Aorta (tissue), 5 donors: ENCODE measurements at places on chromosomes 1 and 21. TPM values are rescaled to one million over a fixed set of nuclear protein-coding genes. Genes with fewer than 3 reads are reported as not detected.
A peak's percentile ranks its signal among the peaks of the same experiment; 100 is the strongest.

DNA sequence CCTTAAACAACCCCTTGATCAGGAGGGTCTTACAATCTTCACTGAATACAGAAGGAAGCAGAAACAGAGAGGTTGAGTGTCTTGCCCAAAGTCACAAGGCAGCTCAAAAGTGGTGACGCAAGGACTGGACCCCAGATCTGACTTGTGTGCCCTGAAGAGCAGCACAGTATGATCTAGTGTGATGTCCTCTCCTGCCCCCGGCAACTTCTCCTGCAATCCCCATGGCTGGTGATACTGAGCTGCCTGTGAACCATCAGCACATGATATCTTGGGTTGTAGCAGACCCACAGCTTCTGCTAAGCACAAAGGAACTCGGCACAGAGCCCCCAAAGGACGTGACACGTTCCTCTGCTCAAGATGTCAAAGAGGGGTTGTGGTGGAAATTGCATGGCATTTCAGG lies 51.2 kb upstream of the EDN2 start:
- H3K36me3 ChIP-seq = no peaks in the 10 kb centered on the region
- no peaks in the 10 kb centered on the region for H3K27me3 ChIP-seq
- peak overlapping the region; percentile 35 for H3K27ac ChIP-seq
- DNase-seq = peak; percentile 8
- H3K4me1 ChIP-seq = no peaks in the 10 kb centered on the region

DNA sequence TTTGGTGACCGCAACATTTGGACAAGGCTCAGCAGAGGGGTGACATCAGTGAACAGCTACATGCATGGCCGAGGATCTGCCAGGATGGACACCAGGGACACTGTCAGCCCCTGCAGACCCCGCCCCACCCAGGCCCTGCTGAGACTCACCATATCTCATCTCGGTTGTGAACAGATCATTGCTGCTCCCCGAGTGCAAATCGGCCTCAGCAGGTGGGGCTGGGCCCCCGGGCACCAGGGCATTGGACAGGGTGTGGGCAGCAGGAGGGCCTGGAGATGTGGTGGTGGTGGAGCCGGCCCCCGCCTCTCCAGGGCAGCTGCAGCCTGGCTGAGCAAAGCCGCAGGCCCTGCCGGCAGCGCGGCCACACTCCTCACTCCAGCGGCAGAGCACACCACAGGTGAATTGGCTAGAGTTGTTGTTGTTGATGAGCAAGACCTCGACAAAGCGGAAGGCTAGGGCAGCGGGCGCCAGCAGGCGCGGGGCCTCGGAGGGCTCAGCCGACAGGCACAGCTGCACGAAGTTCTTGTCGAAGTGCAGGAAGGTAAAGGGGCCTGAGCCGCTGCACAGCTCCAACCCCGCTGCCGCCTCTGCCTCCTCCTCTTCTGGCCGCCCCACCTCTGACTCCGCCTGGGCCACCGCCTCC lies 8.2 kb downstream of the ADGRB2 start:
- H3K4me3 ChIP-seq = no peak overlapping the region
- no peak for DNase-seq
- no peaks in the 10 kb centered on the region for H3K27me3 ChIP-seq
- no peak overlapping the region for H3K27ac ChIP-seq

DNA sequence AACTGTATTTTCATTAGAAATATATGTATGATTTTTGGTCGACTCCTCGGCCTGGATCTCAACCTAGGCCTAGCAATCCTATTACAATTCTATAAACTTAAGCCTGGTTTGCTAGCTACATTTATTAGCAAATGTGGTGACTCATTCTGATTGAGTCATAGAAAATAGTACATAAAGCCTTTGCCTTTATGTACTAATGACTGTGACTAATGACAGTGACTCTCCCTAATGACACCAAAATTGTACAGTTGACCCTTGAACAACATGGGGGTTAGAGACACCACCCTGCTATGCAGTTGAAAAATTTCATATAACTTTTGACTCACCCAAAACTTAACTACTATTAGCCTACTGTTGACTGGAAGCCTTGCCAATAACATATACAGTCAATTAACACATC lies 78.9 kb downstream of the CLEC20A start:
- no peaks in the 10 kb centered on the region for H3K4me1 ChIP-seq
- no peaks in the 10 kb centered on the region for H3K27me3 ChIP-seq
- DNase-seq = no peak
- no peak overlapping the region for H3K27ac ChIP-seq

DNA sequence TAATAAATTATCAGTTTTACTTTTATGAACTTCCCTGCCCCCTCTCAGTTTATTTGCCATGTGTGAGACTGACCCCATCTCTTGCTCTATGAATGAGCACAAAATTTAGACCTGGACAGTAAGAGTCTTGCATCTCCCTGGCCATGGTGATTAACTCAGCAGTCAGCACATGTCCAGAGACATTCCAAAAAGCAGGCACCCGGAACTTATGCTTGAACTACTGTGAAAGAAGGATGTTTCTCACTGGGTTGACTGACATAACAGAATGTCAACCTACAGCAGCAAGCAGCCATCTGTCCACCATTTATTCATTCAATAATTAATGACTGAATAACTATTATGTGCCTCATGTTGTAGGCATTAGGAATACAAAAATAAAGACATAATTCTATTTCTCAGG lies 11.3 kb upstream of the SEC16B start:
- H3K27ac ChIP-seq = no peak overlapping the region
- no peaks in the 10 kb centered on the region for H3K27me3 ChIP-seq
- no peak overlapping the region for H3K4me3 ChIP-seq
- H3K4me1 ChIP-seq = no peaks in the 10 kb centered on the region
- DNase-seq = no peak

DNA sequence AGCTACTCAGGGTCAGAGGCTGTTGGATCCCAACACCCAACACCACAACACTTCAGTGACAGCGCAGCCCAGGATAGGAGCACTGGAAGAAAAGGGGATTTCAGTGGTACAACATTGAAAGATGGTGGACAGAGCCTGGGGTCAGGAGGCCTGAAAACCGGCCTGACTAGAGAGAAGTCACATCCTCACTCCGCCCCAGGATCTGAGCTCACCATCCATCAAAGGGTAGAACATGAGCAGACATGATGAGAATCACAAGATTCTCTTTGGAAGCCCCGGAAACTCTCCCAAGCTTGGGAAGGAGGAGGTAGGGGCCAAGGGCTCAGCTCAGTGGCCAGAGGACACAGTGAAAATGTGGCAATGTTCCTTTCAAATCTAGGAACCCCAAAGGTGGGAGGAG lies 271.3 kb downstream of the NPHP4 start:
- no peak overlapping the region for H3K4me3 ChIP-seq
- no peaks in the 10 kb centered on the region for H3K4me1 ChIP-seq
- no peak overlapping the region for H3K27ac ChIP-seq
- DNase-seq = no peak
- H3K27me3 ChIP-seq = no peaks in the 10 kb centered on the region

DNA sequence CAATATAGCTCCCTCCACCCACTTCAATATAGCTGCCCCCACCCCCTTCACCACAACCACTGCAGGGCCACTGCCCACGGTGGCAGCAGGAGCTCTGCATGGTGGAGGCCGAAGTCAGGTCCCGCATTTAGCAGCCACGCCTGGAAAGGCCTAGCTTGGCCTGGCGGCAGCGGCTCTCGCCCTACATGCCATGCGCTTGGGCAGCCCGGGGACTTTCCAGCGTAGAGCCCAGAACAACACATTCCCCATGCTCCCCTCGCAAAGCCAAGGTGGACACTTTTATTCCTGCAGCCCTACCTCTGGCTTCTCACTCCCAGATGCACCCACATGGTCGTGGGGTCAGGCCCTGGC lies 37.1 kb downstream of the LHX4 start:
- no peak for DNase-seq
- H3K27me3 ChIP-seq = no peaks in the 10 kb centered on the region
- H3K4me1 ChIP-seq = no peaks in the 10 kb centered on the region
- no peak overlapping the region for H3K27ac ChIP-seq
- no peaks in the 10 kb centered on the region for H3K36me3 ChIP-seq

DNA sequence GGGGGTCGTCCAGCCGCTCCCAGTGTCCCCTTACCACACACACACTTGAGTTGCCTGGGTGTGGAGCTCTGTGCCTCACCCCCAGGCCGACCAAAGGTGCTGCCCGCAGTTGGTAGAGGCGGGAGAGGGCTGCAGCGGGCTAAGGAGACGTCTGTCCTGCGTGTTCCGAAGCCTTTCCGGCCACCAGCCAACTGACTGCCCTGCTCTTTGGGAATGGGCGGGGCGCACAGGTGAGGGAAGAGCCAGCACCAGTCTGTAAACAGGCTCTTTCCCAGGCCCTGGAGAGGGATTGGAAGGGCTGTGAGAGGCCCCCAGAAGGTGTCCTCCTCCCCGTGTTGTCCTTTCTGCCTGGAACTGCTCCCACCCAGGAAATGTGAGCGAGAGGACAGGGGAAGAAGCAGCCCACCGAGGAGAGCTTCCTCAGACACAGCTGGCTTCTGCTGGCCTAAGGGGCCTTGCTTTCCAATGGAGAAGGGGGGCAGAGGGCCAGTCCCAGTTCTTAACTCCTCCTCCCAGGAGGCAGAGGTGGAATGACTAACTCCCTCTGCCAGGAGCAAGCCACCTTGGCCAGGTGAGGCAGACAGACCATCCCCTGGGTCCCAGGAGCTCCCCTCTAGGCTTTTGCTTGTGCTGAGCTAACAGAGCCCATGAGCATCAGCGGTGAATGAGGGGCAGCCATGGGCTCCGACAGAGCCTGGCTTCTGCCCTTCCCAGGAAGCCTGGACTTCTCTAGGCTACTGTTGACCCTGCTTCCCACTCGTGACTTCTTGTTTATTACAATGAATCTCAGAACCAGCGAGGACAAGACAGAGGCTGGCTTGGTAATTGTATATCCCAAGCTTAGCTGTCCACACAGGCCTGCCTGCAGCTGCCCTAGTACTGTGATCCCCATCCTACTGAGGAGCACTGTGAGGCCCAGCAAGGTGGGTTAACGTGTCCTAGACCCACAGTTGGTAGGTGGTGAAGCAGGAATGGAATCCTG lies 158.1 kb upstream of the COA6 start:
- H3K36me3 ChIP-seq = no peaks in the 10 kb centered on the region
- no peak overlapping the region for H3K4me3 ChIP-seq
- H3K4me1 ChIP-seq = no peaks in the 10 kb centered on the region
- no peaks in the 10 kb centered on the region for H3K27me3 ChIP-seq
- H3K27ac ChIP-seq = no peak overlapping the region

DNA sequence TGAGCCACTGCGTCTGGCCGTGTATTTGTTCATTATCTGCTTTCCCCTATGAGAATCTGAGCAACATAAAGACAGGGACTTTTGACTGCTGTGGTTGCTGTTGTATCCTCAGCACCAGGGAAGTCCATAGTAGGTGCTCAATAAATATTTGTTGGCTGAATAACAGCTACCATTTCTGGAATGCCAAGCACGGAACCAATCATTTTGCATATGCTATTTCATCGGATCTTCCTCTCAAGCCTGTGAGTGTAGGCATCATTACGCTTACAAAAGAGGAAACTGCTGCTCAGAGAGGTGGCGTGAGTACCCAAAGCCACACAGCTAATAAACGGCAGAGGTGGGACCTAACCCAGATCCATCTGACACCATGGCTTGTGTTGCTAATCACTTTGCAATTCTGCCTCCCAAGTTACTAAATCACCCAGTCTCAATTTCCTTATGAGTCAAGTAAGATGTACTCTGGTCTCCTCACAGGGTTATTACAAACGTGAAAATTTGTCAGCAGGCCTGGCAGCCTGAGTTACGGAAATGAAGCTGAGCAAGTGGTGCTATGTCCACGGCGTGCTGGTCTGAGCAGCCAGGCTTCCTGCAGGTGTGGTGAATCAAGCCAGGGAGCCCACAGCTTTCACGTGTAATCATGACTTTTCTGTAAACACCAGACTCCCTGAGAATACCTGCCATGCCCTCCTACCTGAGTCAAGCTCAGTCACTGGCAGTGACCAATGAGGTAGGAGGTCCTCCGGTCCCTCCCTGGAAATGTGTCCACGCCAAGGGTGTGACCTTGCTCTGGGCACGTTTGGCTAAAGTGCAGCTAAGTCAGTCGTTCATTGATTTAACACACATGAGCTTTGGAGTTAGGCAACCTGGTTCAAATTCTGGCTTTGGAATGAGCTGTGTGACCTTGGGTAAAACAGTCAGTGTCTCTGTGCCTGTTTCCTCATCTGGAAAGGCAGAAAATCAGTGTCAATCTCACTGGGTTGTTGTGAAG lies 4.8 kb upstream of the RHCE start:
- no peaks in the 10 kb centered on the region for H3K36me3 ChIP-seq
- H3K27me3 ChIP-seq = no peaks in the 10 kb centered on the region
- no peaks in the 10 kb centered on the region for H3K4me1 ChIP-seq
- no peak overlapping the region for H3K27ac ChIP-seq
- no peak overlapping the region for H3K4me3 ChIP-seq
- no peak for DNase-seq

MORN1 gene
- total RNA-seq = 4.7 TPM

CENPF gene
- total RNA-seq = 0.97 TPM

ASCL5 gene
- not detected for total RNA-seq

KCNN3 gene
- 4.7 TPM for total RNA-seq
